ENCODE measurements at places on chromosomes 7 and 10.

- no peak for DNase-seq
Observed at GRCh38 chr7:22601812-22602565, 102.0 kb upstream of the STEAP1B start.

GRCh38 chr7:69953136-69954067, 355.1 kb downstream of the AUTS2 start:
- DNase-seq, result no peak

DNA sequence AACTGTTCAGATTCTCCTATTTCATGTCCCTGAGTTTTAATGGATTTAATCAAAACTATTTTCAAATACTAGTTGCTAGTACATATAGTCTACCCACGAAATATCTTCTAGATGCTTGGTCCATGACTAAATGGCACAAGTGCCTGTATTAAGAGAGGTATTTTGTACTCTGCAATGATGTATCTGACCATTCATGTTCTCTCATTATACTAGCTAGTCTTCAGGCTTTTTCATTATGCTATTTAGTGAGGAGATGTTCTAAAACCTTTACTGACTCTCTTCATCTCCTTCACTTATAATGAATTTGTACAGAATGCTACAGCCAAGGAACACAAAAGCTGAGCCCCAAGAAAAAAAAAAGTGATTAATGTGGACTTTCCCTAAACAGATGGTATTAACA, 222.5 kb downstream of the AHR start:
- DNase-seq, result no peak

GRCh38 chr7:36946401-36946739, 222.1 kb upstream of the AOAH start:
- no peak for DNase-seq

- no peak for DNase-seq
Observed at GRCh38 chr7:90824386-90825307, 228.5 kb downstream of the CDK14 start.

- DNase-seq, result no peak
Observed at GRCh38 chr10:110373059-110373458, 68.3 kb upstream of the SMNDC1 start.

GRCh38 chr10:133237241-133237587, 441 bp upstream of the VENTX start:
- DNase-seq, result no peak

- DNase-seq, result no peak
Observed at GRCh38 chr7:67692425-67692824, 695.8 kb downstream of the TYW1 start.

DNA sequence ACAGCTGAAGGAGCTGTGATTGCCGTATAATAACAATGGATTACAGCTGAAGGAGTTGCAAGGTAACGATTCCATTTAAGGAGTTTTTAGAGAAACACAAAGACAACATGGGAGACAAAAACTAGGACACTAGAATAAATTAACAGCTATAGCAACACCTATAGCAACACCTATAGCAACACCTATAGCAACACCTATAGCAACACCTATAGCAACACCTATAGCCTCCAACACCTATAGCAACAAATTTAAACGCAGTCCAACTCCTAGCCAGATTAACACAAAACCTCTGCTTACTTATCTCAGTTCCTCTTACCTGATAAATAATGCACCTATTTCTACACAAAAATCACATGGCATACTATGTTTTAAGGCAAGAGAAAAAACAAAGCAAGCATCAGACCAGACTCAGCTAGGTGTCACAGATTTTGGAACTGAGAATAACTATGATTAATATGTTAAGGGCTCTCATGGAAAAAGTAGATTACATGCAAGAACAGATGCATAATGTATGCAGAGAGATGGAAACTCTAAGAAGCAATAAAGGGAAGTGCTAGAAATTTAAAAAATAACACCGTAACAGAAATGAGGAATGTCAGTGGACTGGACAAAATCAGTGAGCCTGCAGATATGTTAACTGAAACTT, 55.7 kb upstream of the SRPK2 start:
- no peak for DNase-seq

DNA sequence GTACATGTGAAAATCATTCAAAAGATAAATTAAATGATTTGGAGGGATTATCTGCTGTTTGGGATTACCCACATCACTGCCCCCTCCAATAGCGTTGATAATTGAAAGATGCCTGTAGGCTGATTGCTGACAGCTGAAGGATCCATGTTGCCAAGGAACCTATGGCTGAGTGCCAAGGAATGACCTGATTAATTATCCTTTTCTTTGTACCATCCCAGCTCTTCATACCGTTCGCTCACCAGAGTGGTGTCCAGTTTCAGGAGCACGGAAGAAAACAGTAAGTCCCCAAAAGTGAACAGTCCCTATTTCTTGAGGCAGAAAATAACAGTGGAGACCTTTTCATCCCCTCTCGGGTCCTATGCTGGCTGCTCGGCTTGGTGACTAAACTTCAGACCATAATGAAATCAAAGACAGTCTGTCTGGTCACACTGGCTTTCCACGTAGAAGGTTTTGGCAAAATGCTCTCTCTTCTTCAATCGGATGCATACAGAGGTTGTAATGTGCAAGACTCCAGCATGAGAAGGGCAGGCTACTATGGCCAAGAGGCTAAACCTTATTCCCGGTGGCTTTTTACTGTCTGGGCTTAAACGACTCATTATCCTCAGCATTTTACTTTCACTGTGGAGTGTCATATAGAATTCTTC, 108.8 kb downstream of the SPAG6 start:
- no peak for DNase-seq

DNA sequence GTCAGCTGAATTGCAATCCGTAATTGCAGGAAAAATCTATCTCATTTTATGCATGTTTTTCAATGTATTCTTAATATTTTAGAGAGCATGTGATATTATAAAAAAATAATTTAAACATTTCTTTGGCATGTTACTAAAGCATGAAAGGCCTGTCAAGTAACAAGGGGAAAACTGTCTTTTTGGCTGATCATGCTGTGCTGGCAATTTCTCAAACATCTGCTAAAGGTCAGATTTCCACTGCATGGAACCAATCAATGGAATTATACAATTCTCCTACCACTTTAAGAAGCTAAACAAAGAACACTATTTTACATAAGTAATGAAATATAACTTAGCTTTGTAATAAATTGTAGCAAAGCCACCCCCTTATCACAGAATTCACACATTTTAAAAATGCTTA, 49.4 kb downstream of the JMJD1C start:
- no peak for DNase-seq

DNA sequence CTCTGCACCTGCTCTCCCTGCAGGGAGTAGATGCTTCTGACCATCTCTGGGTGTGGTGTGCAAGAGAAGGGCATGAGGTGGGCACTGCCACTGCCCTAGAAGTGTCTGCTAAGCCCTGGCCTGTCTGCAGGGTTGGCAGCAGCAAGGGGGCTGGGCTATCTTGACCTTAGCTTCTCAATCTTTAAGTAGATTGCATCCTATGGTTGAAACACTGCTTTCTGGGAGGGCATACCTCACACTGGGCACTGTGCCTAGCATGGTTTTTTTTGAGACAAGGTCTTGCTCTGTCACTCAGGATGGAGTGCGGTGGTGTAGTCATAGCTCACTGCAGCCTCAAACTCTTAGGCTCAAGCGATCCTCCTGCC, 54.9 kb downstream of the CLIP2 start:
- DNase-seq, result no peak

DNA sequence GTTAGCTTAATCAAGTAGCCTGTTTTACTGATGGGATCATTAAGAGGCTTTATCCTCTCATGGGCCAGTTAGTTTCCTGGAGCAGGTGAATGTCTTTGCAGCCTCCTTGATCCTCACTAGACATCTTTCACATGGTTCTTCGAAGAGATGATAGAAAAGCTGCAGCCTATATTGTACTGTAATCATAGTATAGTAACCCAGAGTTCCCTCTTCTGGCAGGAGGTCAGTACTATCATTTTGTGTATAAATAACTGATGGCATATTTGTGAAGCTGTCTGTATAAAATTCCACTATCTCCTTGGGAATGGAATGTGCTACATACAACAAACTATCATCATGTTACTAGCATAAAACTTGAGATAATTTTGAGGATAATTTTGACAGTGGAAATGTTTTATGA, 123.8 kb upstream of the PRPS1L1 start:
- DNase-seq, result no peak

DNA sequence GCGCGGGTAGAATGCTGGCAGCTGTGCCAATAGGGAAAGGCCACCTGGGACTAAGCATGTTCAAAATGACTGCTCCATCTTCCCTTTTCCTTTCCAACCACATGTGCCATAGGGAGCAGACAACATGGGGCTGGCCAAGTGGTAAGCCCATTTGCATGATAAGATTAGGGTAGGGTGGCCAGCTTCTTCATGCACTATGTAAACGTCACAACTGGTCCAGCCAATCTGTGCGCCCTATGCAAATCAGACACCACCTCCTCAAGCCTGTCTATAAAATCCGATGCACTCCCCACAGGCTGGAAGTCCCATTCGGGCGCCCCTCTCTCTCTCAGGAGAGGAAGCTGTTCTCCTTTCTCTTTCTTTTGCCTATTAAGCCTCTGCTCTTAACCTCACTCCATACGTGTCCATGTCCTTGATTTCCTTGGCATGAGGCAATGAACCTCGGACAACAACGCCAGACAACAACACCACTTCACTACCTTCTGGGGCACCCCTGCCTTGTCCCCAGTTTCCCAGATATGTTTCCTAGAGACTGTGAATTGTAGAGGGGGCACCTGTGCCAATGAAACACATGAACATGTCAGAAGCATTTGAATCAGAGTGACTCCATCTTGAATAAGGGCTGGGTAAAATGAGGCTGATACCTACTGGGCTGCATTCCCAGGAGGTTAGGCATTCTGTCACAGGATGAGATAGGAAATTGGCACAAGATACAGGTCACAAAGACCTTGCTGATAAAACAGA, 19.1 kb upstream of the EXOC6 start:
- no peak for DNase-seq

- no peak for DNase-seq
Observed at GRCh38 chr7:90645784-90646183, 49.7 kb downstream of the CDK14 start.

DNA sequence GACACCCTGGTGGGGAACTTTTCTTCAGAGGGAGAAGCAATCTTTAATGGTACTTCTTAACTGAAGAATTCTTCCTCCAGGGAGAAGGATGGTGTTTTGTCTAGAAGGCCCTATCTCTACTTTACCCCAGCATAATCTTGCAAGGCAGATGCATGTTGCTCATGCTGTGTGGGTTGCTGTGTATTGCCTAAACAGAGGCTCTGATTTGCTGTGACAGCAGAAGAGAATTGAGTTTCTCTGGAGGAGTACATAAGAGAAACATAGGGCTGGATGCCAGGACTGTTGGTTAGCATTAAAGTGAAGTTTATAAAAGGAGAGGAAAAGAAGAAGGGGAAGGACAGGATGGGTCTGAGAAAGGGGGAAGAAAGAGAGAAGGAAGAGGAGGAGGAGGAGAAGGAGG, 248.1 kb upstream of the HPS1 start:
- DNase-seq, result no peak

DNA sequence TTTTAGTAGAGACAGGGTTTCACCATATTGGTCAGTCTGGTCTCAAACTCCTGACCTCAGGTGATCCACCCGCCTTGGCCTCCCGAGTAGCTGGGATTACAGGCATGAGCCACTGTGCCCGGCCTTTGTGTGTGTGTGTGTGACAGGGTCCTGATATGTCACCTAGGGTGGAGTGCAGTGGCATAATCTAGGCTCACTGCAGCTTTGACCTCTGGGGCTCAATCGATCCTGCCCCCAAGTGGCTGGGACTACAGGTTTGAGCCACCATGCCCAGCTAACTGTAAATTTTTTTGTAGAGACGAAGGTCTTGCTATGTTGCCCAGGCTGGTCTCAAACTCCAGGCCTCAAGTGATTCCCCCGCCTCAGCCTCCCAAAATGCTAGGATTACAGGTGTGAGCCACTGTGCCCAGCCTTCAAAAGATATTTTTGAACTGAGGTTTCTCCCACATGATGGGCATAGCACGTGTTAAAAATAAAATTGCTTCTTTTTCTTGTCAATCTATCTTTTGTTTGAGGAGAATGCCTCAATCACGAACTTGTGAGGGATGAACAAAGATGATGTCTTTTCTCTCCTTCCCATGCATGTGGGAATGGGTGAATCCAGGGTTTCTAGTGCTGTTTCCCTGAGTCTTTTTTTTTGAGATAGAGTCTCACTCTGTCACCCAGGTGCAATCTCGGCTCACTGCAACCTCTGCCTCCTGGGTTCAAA, 30.8 kb upstream of the PSAP start:
- no peak for DNase-seq

DNA sequence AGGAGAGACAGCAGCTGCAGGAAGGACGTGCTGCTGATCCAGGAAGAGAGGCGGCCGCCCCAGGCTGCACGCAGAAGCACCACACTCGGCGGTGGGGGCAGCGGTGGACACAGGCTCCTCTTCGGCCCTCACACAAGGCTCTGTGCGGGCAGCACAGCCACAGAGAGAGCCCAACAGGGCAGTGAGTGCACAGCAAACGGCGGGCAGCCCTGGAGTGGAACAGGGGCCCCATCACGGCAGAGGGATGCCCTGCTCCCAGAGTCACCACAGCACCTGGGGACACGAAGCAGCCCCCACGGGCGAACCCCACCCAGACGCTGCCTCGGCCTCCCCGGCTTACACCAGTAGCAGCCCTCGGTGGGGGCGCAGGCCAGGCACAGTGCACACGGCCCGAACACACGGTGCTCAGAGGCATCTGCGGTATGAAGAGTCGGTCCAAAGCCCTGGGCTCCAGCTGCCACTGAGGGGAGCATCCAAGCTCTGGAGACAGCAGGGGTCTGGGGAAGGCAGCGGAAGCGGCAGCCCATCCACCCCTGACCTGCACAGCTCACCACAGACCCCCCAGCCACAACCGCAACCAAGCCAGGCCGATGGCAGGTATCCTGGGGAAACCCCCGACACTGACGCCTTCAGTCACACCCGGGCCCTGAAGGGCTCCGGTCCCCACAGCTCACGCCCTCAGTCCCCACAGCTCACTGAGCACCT, 16.8 kb downstream of the NUDT1 start:
- DNase-seq, result no peak

GRCh38 chr7:372932-373791, 83.2 kb downstream of the FOXL3 start:
- peak; percentile 23 for DNase-seq

- DNase-seq, result no peak
Observed at GRCh38 chr7:93039786-93040185, 78.0 kb downstream of the SAMD9 start.

- no peak for DNase-seq
Observed at GRCh38 chr10:124196659-124197058, 103.3 kb upstream of the CHST15 start.

DNA sequence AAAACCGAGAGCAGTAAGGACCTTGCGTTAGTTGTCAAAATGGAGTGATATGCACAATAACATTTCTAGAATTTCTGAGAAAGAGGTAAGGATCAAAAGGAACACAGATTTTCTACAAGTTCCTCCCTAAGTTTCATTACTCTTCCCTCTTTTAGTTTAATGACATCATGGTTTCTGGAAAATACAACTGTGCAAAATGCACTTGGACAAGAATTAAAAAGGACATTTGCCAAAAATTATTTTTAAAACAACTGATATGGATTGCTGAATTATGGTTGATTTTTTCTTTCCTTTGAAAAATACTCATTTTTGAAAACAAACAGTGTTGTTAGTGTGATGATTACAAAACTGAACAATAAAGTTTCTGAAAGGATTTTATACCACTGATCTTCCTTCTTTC, 52.1 kb downstream of the SRI start:
- no peak for DNase-seq

GRCh38 chr10:69486922-69487730, 35.9 kb downstream of the TSPAN15 start:
- no peak for DNase-seq

- DNase-seq, result no peak
Observed at GRCh38 chr10:118106426-118106825, 59.7 kb upstream of the RAB11FIP2 start.
